ENCODE measurements at places on chromosomes 11 and 22.

- DNase-seq: no peak
Measured at GRCh38 chr22:38204784-38205183, 3.0 kb downstream of the MAFF start.

DNA sequence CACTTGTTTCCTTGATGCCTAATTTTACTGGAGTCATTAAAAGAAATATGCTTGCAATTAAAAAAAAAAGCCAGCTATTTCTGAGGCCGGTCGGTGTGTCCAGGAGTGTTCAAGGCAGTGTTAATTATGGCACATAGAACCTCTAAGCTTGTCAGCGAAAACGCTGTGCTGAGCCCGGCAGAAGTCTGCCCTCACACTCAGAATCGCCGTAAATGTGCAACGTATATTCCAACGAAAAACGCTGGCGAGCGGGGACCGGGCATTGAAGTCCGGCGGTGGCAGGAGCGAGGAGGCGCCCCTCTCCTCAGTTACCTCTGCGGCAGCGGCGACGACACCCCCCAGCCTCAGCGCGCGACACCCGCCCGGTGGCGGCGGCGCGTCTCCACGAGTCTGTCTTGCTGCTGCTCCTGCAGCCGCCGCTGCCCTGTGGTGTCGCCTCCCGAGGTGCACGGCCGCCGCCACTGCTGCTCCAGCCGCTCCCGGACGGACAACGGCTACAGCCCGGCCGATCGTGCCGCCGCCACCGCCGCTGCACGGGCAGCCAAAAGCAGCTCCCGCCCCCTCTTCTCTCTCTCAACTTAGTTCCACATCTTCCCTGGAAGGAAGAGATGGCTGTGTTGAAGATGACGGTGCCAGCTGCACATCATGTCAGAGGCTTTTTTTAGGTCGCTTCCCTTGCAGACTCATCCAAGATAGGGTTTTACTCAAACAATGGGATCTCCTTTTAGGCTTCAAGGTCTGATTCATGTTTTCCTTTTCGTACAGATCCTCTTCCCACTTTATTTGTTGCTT, 56.0 kb downstream of the JAM3 start:
- DNase-seq: peak; percentile 78

DNA sequence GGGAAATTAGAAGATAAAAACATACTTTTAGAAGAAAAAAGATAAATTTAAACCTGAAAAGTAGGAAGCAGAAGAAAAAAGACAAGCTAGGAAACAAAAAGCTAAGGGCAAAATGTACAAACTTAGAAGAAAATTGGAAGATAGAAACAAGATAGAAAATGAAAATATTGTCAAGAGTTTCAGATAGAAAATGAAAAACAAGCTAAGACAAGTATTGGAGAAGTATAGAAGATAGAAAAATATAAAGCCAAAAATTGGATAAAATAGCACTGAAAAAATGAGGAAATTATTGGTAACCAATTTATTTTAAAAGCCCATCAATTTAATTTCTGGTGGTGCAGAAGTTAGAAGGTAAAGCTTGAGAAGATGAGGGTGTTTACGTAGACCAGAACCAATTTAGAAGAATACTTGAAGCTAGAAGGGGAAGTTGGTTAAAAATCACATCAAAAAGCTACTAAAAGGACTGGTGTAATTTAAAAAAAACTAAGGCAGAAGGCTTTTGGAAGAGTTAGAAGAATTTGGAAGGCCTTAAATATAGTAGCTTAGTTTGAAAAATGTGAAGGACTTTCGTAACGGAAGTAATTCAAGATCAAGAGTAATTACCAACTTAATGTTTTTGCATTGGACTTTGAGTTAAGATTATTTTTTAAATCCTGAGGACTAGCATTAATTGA, 1.0 kb downstream of the MALAT1 start:
- DNase-seq: no peak

GRCh38 chr11:130825561-130825960, 90.7 kb downstream of the SNX19 start:
- DNase-seq: no peak

DNA sequence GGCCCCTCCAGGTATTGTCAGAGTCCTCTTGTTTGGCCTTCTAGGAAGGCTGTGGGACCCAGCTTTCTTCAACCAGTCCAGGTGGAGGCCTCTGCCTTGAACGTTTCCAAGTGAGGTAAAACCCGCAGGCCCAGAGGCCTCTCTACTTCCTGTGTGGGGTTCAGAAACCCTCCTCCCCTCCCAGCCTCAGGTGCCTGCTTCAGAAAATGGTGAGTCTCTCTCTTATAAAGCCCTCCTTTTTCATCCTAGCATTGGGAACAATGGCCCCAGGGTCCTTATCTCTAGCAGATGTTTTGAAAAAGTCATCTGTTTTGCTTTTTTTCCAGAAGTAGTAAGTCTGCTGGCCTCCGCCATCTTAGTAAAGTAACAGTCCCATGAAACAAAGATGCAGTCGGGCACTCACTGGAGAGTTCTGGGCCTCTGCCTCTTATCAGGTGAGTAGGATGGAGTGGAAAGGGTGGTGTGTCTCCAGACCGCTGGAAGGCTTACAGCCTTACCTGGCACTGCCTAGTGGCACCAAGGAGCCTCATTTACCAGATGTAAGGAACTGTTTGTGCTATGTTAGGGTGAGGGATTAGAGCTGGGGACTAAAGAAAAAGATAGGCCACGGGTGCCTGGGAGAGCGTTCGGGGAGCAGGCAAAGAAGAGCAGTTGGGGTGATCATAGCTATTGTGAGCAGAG, at the start of gene CD3E:
Gene CD3E, plus strand, starts transcription at position 163 of the 681 bp plus-strand sequence. Its CDS starts 223 bp downstream, at position 386.
- DNase-seq: no peak

DNA sequence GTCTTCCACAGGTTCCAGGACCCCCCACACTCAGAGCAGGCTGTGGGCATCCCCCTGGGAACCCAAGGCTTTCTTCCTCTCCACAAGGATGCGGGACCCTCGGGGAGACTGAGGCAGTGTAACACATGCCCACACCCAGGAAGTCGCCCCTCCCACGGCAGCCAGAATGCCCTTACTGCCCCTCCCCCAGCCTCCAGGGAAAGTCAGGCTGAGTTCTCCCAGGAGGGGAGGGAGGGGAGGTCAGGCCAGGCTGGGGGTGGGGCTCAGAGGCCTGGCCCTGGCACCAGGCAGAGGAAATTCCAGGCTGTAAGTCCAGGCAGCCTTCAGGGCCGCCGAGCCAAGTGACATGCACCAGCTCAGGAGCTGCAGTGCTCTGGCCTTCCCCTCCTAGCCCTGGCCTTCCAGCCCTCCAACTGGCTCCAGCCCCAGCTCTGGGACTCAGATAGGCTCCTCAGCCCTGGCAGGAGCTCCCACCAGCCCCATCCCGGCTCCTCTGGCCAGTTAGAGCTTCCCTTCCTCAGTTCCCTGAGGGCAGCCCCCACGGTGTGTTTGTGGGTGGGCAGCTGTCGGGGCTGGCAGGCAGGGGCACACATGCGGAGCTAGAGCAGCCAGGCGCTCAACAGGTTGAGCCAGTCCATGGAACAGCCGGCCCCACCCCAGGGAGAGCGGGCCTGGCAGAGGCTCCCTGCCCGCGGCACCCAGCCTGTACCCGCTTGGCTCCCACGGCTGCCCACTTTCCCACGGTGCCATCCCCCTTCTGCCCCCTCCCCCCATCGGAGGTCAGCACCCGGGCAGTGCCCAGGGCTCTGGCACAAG, 3.6 kb downstream of the BCL9L start:
- DNase-seq: peak; percentile 79

- peak; percentile 80 for DNase-seq
Measured at GRCh38 chr11:106482917-106483785, 405.7 kb downstream of the AASDHPPT start.

GRCh38 chr11:65866509-65867283, 5.9 kb downstream of the EFEMP2 start:
- DNase-seq: peak; percentile 6

DNA sequence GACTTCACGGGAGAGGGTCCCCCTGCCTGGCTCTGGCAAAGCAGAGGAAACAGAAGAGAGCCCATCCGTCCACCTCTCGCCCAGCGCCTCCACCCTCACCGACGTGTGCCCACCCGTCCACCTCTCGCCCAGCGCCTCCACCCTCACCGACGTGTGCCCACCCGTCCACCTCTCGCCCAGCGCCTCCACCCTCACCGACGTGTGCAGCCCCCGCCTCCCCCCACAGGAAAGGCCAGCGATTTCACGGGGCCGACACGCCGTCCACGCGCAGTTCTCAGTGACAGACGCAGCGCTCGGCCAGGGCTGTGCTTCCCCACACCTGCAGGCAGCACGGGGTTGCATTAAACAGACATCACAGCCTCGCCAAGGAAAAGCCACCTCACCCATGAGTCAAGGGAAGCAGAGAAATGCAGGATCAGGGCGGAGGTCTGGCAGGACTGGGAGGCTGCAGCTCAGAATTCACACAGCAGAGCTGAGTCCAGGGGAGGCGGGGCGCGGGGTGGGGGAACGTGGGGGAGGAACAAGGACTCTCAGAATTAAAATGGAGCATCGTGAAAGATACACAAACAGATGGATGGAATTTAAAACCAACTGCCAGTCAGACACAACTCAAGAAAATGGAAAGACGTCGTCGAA, 377.7 kb downstream of the BRD1 start:
- no peak for DNase-seq

GRCh38 chr11:128339792-128340191, 247.6 kb downstream of the ETS1 start:
- no peak for DNase-seq

DNA sequence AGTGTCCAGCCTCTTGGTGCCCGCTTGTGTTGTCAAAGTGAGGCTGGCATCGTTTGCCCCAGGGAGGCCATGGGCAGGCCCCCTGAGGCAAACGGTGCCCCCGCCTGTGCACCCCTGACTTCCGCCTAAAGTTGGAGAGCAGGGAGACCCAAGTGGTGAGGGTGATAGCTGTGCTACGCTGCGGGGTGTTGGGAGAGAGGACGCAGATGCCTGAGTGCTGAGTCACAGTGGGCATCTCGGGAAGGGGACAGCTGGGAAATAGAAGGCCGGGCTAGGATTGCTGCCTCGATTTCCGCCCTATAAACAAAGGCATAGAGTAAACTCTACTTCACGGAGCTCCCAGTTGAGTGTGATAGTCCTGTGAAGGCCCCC, 5.8 kb downstream of the GRIK4 start:
- no peak for DNase-seq

DNA sequence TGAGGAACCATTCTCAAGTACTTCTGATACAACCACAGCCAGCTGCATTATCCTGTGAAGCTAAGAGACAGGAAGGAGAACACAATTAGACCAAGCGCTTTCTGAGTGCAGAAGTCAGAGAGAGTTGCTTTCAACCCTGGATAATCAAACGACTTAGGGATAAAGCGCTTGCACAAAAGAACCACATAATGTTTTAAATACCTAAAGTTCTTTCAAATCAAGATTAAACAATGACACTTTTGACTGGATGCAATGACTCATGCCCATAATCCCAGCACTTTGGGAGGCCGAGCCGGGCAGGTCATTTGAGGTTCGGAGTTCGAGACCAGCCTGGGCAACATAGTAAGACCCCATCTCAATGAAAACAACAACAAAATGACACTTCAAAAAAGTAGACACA, 145.1 kb downstream of the SWAP70 start:
- no peak for DNase-seq

GRCh38 chr11:6362185-6362872, 27.9 kb upstream of the SMPD1 start:
- DNase-seq: peak; percentile 65

DNA sequence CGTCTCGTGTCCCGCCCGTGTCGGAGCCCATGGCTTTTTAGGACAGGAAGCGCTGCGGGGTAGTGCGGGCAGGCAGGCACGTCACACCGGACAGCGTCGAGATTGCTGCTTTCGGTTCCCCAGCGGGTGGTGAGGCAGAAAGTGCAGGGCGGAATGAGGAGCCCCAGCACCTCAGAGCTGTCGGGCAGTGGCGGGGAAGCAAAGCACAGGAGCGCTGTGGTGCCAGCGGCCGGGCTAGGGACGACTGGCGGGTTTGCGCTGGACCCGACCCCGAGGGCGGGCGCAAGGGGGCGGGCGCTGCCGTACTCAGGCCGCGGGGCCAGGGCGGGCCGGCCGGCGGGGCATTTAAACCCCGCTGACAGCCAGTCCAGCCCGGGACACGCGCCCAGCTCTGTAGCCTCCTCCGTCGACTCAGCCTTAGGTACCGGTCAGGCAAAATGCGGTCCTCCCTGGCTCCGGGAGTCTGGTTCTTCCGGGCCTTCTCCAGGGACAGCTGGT, at the start of gene SLC37A2:
Gene SLC37A2, plus strand, starts transcription at position 375 of the 498 bp plus-strand sequence. Its CDS starts 63 bp downstream, at position 438.
- peak; percentile 69 for DNase-seq

- DNase-seq: no peak
Measured at GRCh38 chr11:120098503-120099020, 39.4 kb downstream of the TRIM29 start.

- DNase-seq: peak; percentile 83
Measured at GRCh38 chr22:30425616-30426387, at the start of gene MTFP1. Gene MTFP1 (plus strand): TSS chr22:30425768. CDS start chr22:30425880, 112 bp downstream.

DNA sequence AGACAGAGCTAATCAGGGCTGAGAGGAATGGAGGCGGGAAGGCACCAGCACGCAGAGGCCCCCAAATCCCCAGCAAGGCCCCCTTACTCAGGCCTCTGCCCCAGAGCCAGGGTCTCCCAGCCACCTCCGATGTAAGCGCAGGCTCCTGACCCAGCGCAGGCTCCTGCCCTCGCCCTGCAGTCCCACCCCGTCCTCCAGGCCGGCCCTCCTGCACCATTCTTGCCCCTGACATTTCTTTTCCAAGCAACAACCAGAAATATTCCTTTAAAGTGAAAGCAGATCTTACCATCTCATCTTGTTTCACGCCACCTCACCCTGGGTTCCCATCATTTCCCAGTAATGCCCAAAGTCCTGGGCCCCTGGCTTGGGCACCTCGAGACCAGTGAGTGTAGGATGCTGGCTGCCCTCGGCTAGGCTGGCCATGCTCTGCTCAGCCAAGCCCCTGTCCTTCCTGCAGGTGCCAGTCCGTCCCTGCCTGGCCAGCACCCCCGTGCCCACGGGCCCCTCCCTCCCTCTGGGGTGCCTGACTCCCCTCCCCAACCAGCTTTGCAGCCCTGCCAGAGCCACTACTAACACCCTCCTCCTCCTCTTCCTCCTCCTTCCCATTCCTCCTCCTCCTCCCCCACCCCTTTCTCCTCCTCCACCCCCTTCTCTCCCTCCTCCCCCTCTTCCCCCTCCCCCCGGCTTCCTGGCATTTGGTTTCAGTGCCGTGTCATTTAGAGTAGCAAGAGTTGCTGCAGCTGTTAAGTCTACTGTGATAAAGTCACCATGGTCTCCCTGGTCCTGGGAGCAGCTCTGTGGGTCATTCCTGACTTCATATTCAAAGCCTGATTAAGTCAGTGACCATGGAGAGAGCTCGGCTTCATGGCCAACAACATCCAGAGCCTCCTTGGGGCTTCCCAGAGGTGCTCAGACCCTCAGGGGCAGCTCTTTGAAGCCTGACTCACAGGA, 78.7 kb downstream of the PIWIL3 start:
- peak; percentile 78 for DNase-seq

DNA sequence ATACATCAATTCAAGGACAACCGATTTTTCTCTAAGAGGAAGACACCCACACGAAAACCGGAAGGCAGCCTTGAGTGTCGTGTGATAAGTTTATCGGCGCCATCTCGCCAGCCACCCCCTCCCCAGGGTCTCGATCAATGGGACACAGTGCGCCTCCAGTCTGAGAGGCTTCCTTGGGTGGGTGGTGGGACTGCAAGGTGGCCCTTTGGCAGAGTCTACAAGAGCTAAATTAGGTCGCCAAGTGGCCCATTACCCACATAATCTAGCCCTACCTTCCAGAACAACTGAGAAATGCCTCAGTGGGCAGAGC, 64.0 kb downstream of the CD6 start:
- DNase-seq: no peak

Measured in muscle of leg (tissue), 16 donors.